Activated T-helper 17 cell treated with anti-CD3 and anti-CD28 coated beads, Interleukin-2, amount 50 U/mL, for 72 hours (primary cell): ENCODE measurements at places on chromosomes 2 and 18. TPM values are rescaled to one million over a fixed set of nuclear protein-coding genes. Genes with fewer than 3 reads are reported as not detected.

CYP26B1 gene
- 0.05 TPM for total RNA-seq

SCG2 gene
- total RNA-seq, result not detected

FAP gene
- not detected for total RNA-seq

HOXD11 gene
- not detected for total RNA-seq

TBR1 gene
- 0.06 TPM for total RNA-seq

- ATAC-seq, result no peak
Observed at GRCh38 chr18:61845197-61845596, 47.6 kb downstream of the RNF152 start.

DNA sequence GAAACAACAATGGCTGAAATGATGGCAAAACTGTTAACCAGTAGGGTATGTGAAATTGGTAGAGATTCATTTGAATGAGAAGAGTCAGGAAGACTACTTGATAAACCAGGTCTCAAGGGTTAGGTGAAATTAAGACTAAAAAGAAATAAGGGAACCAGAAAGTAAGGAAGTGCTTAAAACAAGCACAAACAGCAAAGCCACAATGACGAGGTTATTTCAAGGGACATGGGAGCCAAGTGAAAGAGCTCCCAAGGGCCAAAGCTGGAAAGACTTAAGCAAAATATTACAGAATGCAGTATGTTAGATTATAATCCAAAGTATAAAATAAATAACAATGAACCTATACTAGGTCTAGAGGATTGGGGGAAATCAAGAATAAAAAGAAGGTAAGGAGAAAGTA is 19.3 kb upstream of the CD302 start:
- ATAC-seq, result no peak

GRCh38 chr18:79855147-79855933 is 57.6 kb downstream of the KCNG2 start:
- no peak for ATAC-seq

DNA sequence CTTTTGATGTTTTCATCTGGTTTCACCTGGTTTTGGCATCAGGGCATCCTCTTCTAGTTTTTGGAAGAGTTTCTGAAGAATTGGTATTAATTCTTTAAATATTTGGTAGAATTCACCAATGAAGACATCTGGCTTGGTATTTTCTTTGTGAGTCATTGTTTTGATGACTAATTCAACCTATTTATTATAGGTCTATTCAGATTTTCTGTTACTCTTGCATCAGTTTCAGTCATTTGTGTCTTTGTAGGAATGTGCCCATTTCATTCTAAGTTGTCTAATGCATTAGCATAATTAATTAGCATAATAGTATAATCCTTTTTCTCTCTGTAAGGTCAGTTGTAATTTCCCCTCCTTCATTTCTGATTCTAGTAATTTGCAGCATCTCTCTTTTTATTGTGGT is 8.0 kb downstream of the GNLY start:
- no peak for ATAC-seq

- no peak for ATAC-seq
Observed at GRCh38 chr2:70050631-70051425, 36.4 kb upstream of the PCBP1 start.

DNA sequence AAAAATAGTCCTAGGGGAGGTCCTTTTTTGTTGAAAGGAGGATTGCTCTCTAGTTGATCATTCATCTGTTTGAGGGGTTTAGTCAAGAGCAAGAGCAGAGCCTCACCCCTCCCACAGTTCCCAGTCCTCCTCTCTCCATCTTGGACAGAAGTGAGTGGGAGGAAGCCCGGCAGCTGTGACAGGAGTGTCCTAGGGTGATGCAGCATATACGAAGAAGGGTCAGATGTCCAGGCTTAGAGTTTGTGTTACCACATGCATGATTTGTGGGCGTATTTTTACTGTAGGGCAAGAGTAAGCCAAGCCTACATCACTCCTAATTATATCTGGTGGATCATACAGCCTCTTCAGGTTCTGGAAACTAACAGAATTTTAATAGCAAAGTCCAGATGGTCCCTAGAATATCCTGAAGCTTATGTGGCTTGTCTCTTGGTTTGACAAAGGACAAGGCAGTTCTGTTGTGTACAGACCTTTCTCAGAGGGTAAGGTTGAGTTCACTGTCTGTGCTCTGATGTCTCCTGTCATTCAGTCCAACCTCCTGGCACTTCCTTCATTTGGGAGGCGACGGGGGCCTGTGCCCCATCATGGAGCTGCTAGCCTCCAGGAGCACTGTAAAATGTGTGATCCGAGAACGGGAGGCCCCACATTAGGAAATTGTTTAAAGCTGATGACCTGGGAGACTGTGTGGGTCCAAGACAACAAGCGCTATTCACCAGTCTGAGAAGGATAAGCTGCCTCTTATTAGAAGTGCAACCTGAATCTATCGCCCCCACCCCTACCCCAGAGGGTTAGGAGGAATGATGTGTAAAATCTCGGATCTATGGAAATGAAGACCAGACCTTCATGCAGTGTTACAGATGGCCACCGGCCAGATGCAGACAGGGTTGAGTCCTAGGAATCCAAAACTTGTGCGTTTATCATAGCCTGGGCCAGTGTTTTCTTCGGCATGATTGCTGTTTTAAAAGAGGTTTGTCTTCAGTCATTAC is 6.9 kb downstream of the CEP68 start:
- ATAC-seq, result no peak

DNA sequence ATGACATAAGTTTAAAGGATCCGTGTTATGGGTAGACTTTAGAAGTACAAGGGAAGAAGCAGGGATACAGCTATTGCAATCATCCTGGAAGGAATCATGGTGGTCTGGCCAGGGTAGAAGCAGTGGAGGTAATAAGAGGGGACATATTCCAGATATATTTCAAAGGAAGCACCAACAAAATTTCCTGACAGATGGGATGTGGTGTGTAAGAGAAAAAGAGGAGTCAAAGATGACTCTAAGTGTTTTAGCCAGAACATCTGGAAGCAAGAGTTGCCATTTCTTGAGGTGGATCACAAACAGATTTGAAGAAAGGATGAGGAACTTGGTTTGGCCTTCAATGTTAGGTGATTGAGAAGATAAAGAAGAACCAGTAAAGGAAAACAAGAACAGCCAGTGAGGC is 133.1 kb upstream of the CTAGE1 start:
- no peak for ATAC-seq

GRCh38 chr18:3966246-3966641 is 488.9 kb downstream of the DLGAP1 start:
- ATAC-seq, result no peak
